Stimulated activated CD4-positive, alpha-beta T cell treated with anti-CD3 and anti-CD28 coated beads, TNF-alpha, amount 100 ng/mL, for 48 hours (primary cell): ENCODE measurements at places on chromosomes 5 and 9.

- no peak for DNase-seq
Observed at GRCh38 chr5:96868603-96869371, 7.5 kb upstream of the ERAP2 start.

DNA sequence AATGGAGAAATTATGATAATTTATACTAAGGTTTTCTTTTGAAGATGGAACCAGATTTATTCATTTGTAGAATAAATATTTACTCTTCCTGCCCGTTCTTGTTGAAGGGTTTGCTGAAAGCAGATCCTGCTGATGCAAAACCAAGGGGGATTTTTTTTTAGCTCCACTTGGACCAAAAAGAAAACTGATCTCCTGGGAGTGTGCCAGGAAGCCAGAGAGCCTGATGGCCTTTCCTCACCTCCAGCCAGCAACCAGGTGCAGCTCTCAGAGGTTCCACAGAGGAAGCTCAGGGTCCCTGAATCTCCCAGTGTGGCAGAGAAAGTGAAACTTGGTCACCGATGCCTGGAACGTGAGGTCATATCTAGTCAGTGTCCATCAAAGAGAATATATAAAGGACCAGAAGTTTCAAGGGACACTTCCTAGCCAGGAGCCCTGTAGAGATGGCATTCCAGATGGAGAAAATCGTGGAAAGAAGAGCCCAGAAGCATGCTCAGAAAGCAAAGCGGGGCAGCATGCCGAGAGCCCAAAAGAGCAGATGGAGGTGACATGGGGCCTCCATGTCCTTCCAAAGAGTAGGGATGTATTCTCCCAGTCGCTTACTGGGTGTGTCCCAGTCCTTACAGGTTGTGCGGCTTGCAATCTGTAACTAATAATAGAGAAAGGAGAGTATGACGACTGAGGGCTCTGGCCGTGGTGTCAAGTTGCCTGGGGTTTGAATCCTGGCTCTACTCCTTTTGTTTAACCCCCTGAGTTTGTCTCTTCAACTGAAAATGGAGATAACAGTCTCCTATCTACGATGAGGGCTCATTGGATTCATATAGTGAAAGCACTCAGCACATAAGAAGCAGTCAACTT is 12.2 kb downstream of the AFAP1L1 start:
- DNase-seq = no peak

GRCh38 chr5:168786147-168786546 is 207.0 kb upstream of the PANK3 start:
- DNase-seq = no peak

- no peak for DNase-seq
Observed at GRCh38 chr9:81118416-81118815, 570.9 kb downstream of the TLE1 start.

GRCh38 chr9:109886617-109887016 is 106.6 kb downstream of the PALM2AKAP2 start:
- no peak for DNase-seq

DNA sequence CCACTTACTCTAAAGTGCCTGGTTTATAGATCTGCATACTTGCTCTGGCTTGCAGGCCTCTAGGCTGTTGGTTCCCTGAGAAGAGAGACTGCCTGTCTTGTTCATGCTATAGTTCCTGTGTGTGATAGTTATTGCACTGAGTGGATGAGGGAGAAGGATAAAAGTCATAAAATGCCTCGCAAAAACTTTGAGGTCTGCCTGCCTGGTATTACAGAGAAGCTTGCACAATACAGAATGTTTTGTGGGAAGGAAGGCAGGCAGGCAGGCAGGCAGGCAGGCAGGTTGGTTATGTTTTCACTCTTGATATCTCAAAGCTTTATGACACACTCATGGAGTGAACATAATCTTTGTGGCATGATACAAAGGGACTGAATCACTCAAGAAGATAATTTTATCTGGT is 287.1 kb downstream of the SLIT3 start:
- DNase-seq = no peak

- no peak for DNase-seq
Observed at GRCh38 chr9:123710299-123710698, 219.6 kb downstream of the DENND1A start.

GRCh38 chr5:134610725-134611124 is 21.9 kb downstream of the SAR1B start:
- no peak for DNase-seq

GRCh38 chr9:5976674-5977397 is 38.6 kb downstream of the RANBP6 start:
- no peak for DNase-seq

GRCh38 chr5:89044674-89045200 is 161.8 kb upstream of the MEF2C start:
- DNase-seq = no peak

- no peak for DNase-seq
Observed at GRCh38 chr5:131634238-131634637, 791 bp downstream of the RAPGEF6 start.

- peak; percentile 13 for DNase-seq
Observed at GRCh38 chr5:134432174-134432573, 20.5 kb upstream of the CDKN2AIPNL start.

- no peak for DNase-seq
Observed at GRCh38 chr5:147349241-147349640, 114.4 kb downstream of the STK32A start.

GRCh38 chr9:2261421-2262103 is 246.4 kb downstream of the SMARCA2 start:
- DNase-seq = no peak

GRCh38 chr9:135136991-135137832 is 49.7 kb downstream of the OLFM1 start:
- no peak for DNase-seq
